ENCODE measurements at places on chromosomes 13 and 19. TPM values are rescaled to one million over a fixed set of nuclear protein-coding genes. Genes with fewer than 3 reads are reported as not detected.

GRCh38 chr13:98752467-98753290 lies at the start of gene SLC15A1:
Gene SLC15A1, minus strand, starts transcription at chr13:98752672. Its CDS starts 74 bp downstream, at chr13:98752598.
- DNase-seq: no peak

- DNase-seq: peak; percentile 52
Measured at GRCh38 chr19:18091217-18091608, 4.5 kb upstream of the IL12RB1 start.

Gene CLEC17A
- total RNA-seq: not detected

Gene TSHZ3
- 2.9 TPM for total RNA-seq

GRCh38 chr13:42047561-42048341 lies 697 bp upstream of the DGKH start:
- DNase-seq: peak; percentile 29

All from left ventricle myocardium inferior (tissue), 1 donor.